Stimulated activated CD8-positive, alpha-beta memory T cell treated with anti-CD3 and anti-CD28 coated beads, Interleukin-4, amount 100 ng/mL, for 48 hours (primary cell): ENCODE measurements at places on chromosomes 1 and 21.

GRCh38 chr21:43362321-43362791, 64.6 kb downstream of the SIK1 start:
- DNase-seq: peak; percentile 77

GRCh38 chr1:923991-924655, 400 bp downstream of the SAMD11 start:
- DNase-seq: no peak

DNA sequence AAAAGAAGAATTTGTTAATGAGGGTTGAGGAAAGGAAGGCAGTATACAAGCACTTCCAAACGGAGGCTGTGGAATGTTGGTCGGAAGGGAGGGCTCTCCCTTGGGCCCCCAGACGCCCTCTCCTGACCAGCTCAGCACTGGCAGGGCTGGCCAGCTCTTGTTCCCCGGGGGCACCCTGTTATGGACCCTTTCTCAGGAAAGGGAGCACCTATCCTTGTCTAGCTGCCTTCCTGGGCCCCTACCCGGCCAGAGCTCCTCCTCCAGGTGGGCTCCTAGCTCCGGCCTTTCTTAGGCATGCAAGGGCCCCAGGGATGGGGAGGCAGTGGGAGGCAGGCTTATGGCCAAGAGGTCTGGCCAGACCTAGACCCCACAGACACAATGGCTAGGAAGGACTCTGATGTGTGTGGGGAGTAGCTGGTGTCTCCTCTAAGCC, 926 bp downstream of the BLACAT1 start:
- no peak for DNase-seq

DNA sequence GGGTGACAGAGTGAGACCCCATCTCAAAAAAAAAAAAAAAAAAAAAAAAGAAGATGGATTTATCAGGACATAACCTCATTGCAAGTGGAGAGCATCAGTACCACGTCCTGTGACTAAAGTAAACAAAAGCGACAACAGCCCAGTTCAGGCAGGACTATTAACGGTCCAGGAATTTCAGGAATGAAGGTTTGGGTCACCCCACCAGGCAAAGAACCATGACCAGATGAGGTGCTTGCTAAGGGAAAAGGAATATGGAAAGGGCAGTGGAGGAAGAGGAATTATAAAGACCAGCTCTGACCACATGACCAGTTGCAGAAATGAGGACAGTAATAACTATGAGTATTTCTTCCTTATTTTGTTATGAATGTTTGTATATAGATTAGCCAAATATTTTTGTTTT, 35.4 kb upstream of the EIF4G3 start:
- DNase-seq: no peak

GRCh38 chr1:17629460-17629859, 90.0 kb downstream of the ARHGEF10L start:
- DNase-seq: peak; percentile 29

DNA sequence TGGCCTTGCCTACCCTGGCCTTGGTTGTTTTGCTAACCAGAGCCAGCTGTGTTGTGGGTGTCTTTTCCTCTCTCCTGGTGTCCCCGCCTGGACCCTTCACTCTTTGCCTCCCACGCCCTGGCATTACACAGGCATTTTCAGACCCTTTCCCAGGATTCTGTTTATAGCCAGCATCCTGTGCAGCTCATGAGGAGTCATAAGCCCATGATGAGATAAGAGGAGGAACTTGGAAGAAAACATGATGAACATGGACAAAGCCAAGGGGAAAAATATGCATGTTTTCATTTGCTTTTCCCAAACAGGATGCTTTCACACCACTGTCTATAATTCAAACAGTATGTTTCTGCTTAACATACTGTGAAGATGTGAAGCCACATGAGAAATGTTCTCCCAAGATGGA, 18.7 kb upstream of the WARS2 start:
- no peak for DNase-seq

- no peak for DNase-seq
Measured at GRCh38 chr1:116571215-116571919, 541 bp upstream of the CD58 start.

DNA sequence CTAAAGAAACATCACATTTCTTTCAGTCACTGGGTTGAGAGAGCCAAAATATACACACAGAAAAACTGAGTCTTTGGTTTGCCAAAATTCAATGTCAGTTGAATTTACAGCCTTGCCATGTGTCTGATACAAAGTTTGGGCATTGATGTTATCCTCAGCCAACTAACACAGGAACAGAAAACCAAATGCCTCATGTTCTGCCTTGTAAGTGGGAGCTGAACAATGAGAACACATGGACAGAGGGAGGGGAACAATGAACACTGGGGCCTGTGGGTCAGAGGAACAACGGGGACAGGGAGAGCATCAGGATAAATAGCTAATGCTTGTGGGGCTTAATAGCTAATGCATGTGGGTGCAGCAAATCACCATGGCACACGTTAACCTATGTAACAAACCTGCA, 39.6 kb upstream of the C21orf91 start:
- no peak for DNase-seq

DNA sequence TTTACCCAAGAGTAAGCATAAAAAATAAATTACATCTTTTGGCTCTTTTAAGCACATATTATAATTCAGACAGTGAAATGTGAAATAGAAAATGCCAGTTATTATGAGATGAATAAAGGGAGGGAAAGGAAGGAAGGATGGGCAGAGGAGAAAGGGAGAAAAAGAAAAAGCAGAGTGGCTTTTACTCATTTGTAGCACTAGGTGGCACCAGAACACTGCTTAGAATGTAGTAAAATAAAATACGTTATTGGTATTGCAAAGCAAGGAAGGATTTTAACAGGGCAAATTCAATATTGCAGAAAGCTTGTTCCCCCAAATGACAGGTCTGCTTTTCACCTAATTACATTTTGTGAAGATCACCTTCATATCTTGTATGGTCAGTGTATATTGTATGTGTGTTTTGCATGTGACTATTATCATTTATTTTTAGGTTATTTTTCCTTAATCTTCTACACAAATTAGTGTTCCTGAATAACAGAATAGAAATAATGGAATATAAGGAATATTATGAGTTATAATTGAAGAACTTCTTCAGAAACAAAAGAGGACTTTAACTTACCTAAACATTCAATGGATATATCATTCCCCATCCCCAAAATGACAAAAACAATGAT, 9.1 kb upstream of the PCNX2 start:
- DNase-seq: no peak

DNA sequence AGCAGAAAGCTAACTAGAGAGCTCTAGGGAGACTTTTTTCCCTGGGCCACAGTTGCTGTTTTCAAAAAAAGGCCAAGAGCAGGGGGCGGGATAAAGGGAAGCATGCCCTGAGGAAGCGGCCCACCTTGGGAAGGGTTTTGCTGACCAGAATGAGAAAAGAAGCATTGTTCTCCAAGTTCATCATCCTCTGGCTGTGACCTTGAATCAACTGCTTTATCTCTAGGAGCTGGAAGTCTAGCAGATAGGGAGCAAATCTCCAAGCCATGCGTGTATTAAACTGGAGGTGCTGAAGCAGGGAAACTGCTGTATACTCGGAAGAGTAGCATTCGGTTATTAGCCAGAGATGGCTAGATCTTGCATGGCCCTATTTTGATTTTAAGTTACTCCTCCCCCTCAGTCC, 64.8 kb downstream of the ATP2B4 start:
- DNase-seq: no peak

GRCh38 chr1:229130028-229130668, 140.8 kb upstream of the RAB4A start:
- no peak for DNase-seq

- DNase-seq: no peak
Measured at GRCh38 chr1:196152086-196152485, 456.2 kb downstream of the KCNT2 start.

- no peak for DNase-seq
Measured at GRCh38 chr1:60745484-60745883, 336.9 kb upstream of the NFIA start.

GRCh38 chr1:182842265-182842664, 3.1 kb downstream of the DHX9 start:
- no peak for DNase-seq

DNA sequence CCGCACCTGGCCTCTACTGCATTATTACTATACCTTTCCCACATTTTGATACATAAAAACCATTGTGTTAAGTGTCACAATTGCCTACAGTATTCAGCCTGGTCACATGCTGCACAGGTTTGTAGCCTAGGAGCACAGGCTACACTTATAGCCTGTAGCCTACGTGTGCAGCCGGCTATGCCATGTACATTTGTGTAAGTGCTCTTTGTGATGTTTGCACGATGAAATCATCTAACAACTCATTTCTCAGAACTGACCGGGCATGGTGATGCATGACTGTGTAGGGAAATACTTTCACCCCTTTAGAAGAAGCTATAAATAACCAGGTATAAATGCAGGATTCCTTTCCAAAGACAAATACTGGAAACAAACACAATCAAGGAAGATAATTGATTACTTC, 12.1 kb downstream of the ERG start:
- no peak for DNase-seq

DNA sequence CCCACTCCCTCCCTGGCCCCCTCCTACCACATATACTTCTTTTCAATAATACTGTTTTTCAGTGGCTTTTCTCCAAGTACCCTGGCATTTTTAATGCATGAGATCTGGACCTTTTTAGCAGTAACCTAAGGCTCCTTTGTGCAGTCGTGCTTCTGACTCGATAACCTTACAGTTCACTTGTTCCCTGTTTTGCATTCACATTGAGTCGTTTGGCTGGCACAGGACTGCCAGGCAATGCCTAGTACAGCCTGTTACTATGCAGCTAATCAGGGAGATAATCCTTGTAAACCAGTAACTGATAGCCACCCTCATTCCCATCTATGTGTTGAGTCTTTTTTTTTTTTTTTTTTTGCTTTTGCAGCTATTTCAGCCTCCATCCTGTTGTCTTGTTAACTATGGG, 3.7 kb downstream of the ATP1B1 start:
- no peak for DNase-seq

- no peak for DNase-seq
Measured at GRCh38 chr21:35034203-35034926, 14.7 kb downstream of the RUNX1 start.

GRCh38 chr1:42403880-42404400, 23.3 kb downstream of the RIMKLA start:
- DNase-seq: no peak

DNA sequence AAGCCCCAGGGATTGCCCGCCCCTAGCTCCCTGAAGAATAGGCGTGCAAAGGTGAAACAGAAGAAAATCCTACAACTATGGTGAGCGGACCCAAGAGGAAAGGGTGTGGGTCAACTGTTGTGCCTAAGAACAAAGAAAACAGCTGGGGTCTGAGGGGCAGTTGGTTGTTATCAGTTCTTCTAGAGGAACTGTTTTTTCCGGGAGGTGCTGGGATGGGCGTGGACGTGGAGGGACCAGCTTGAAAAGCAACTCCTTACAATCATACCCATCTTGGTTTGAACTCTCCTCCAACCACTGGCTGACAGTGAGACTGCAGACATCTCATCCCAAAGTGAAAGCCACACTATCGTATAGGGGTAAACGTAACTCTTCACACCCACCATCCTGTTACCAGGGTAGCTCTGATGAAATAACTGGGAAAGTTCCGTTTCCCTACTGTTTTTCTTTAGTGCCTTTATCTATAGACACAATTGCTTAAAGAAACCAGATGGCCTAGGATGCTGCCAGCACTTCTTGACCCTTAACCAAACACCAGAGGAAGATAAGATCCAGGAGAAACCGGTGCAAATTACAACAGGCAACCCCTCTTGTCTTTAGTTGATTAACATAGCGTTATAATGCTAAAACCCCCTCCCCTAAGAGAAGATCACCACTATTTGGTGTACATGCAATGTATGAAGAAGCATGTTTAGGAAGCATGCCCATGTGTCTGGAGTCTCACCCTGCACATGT, 25.6 kb upstream of the FAM89A start:
- no peak for DNase-seq

- no peak for DNase-seq
Measured at GRCh38 chr1:204714861-204715511, 29.4 kb upstream of the LRRN2 start.

DNA sequence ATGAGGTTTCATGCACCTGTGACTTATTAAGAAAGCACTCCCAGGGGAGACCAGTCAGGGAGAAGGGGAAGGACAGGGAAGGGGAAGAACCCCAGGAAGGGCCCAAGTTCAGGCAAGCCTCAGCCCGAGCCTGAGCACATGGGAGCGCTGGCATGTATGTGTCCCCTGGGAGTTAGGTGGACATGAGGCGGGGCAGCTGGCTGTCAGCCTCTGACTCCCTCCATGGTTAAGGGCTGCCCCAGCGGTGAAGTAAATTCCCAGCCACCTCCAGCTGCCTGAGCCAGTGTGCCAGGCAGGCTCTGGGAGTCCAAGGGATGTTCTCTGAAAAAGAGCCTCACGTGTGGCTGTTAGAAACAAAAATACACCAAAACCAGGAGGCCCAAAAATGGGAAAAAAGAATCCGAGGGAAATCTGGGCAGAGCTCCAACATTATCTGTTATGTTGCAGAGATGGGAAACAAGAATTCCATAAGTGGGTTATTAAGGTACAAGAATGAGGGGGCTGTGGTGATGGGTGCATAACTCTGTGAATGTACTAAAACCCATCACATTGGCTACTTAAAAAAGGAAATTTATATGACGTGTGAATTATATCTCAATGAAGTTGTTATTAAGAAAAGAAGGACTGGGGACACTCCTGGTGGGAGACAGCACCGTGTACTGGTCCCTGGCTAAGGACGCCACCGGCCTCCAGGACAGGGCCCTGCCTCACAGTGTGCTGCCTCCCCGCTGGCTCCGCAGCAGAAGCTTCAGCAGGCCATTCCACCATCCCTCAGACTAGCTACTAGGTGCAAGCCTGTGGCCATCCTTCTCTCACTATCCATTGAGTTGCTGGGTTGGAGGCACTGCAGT, 18.7 kb downstream of the DMRTB1 start:
- no peak for DNase-seq

- DNase-seq: no peak
Measured at GRCh38 chr1:11731691-11732283, 4.1 kb upstream of the AGTRAP start.

GRCh38 chr1:31791131-31791858, 24.5 kb downstream of the SPOCD1 start:
- no peak for DNase-seq

- no peak for DNase-seq
Measured at GRCh38 chr1:21665711-21666575, 3.2 kb downstream of the RAP1GAP start.

- DNase-seq: no peak
Measured at GRCh38 chr21:33155005-33155404, 74.7 kb upstream of the IFNAR2 start.

DNA sequence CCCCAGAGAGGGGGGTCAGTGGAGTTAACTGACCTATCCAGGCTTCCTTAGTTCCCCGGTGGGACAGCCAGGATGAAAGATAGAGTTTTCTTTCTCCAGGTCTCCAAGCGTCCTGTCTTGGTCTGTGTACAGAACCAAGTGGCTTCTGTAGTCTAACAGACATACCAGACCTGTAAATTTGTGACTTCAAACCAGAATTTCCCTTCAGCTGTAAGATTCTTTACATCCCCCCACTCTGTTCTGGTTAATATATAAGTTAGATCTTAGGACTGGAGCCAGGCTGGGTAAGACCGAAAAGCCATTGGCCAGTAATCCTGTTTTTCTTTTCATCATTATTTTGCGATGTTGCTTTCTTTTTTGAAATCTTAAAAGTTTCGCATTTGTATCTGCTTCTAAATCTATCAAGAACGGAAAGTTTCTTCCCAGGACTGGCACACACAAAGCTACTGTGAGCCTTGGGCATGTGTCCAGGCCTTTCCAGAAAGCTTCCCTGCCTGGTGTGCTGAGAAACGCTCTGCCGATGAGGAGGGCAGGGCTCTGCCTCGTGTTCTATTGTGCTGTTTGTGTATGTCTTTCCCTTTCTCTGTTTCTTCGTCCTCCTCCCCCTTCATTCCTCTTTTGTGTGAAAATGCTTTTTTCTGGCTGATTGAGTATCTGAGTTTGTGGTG, 72.3 kb downstream of the RGL1 start:
- no peak for DNase-seq

GRCh38 chr1:167675440-167675839, 45.4 kb downstream of the RCSD1 start:
- DNase-seq: no peak
